ENCODE measurements at places on chromosomes 3 and 15.

GRCh38 chr15:57327985-57328471, 48.3 kb upstream of the CGNL1 start:
- DNase-seq = no peak

DNA sequence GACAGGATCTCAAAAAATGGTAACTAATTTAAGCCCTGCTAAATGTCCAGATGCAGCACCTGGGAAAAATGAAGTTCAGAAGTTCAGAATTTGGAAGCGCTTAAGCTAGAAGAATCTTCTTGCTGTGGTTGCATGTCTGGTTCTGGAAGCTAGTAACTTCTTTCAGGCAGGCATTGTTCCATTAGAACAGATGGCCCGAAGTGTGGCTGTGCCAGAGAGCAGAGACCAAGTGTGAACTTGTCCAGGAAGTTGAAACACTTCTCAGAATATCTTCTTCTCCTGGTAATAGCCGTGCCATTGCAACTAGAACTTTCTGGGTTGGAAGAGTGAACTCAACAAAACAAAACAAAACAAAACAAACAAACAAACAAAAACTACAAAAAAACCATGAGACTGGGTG, 80.0 kb downstream of the MITF start:
- no peak for DNase-seq

- no peak for DNase-seq
Measured at GRCh38 chr3:184822654-184823053, 10.7 kb downstream of the VPS8 start.

DNA sequence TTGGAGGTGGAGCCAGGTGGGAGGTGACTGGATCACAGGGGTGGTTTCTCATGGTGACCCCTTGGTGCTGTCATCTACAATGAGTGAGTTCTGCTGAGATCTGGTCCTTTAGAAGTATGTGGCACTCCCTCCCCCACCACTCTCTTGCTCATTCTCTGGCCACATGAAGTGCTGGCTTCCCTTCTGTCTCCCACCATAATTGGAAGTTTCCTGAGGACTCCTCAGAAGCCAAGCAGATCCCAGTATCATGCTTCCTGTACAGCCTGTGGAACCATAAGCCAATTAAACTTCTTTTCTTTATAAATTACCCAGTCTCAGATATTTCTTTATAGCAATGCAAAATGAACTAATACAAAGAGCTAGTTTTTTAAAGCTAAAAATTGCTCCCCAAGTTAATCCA, 54.7 kb downstream of the SLC41A3 start:
- DNase-seq = no peak

DNA sequence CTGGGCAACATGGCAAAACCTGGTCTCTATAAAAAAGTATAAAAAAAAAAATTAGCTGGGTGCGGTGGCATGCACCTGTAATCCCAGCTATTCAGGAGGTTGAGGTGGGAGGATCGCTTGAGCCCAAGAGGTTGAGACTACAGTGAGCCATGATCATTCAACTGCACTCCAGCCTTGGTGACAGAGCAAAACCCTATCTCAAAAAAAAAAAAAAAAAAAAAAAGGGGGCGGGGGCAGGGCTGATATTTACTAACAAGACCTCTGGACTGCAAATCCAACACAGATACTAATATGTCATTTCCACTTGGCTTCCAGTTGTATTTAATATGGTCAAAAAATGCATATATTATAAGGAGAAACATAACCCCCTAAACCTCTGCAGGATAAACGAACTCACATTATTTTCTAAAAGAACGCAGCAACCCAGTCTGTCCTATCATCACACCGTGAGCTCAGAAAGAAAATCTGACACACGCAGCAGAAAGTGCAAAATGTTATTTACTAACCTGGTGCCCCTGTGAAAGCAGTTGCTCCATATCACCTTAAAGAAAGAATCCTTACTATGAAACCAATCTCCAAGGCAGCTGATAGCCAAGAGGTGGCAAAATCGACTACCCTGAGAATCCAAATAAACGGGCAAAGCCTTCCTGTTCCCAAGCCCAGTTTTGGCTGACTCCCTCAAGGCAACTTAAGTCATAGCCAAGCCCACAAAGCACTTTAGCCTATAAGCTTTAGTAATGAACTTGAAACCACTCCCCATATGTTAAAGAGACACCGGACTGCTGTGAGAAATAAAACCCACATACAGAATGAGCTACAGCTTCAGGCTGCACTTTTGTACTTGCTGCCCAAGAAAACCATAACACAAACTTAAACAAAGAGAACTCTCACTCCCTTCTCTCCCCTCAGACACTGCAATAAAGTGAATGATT, 39.3 kb downstream of the PLD1 start:
- DNase-seq = no peak

- DNase-seq = no peak
Measured at GRCh38 chr15:41207687-41208448, 22.7 kb downstream of the EXD1 start.

- no peak for DNase-seq
Measured at GRCh38 chr3:119647843-119648575, 12.4 kb downstream of the POPDC2 start.

DNA sequence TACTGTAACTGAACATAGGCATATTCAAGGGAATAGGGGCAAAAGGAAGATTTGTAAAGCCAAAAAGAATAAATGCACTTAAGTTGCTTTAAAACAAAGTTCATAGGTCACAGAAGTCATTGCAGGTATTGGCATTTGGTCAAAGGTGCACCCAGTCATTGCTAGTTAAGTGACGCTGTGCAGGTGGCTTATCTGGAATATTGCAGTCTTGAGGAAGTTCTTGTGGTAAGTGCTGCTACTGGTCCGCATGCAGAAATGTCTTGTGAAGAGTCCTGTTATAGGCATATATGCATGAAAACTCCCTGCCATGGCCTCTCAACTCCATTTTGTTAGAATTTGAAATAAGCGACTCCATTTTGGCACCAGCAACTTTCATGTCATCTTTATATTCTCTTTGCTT, 293.1 kb downstream of the GBE1 start:
- no peak for DNase-seq

DNA sequence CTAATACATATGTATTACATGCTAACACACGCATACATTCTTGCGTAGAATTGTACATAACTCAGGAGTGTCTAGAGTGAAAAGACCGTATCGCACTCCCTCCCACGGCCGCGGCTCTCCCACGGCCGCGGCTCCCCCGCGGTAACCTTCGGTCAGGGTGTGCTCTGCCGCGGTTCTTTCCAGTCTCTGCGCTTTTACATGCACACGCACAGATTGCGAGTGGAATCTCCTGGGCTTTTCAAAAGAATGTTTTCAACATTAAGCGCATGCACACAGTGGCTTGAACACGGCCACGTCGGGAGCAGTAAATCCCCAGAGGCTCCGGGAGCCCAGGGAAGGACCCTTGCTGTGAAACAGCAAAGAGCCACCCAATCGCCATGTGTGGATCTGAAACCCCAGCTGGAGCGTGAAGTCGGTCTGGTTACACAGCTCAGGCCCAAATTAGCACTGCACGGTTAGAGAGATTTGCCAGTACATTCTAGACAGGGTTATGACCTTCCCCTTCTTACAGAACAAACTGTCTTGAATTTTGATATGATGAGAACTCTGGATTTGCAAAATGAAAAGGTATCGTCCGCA, 805 bp upstream of the RGMA start:
- DNase-seq = no peak

DNA sequence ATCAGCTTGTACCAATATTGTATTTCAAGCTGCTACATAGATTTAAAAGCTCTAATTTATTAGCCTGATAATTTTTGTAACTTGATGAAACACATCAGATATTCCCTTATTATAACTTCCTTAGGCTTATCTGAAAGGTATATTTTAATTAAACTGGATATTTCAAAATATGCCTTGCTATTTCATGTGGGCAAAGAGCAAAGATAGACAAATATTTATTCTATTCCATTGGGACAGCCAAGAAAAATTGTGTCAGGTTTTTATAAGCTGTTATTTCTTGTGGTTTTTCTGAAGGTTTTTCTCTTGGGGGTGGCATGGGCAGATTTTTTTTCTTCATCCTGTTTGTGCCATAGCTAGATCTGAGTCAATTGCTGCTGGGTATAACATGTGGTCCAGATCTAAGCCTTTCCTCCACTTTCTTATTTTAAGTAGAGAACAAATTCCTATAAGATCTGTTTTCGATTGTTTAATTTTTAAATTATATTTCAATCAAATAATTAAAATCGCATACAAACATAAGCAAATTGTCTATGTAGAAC, 249.5 kb downstream of the NAALADL2 start:
- DNase-seq = no peak

GRCh38 chr3:197498499-197499241, 57.1 kb downstream of the BDH1 start:
- DNase-seq = no peak

GRCh38 chr15:70149667-70150404, 52.1 kb upstream of the TLE3 start:
- no peak for DNase-seq

DNA sequence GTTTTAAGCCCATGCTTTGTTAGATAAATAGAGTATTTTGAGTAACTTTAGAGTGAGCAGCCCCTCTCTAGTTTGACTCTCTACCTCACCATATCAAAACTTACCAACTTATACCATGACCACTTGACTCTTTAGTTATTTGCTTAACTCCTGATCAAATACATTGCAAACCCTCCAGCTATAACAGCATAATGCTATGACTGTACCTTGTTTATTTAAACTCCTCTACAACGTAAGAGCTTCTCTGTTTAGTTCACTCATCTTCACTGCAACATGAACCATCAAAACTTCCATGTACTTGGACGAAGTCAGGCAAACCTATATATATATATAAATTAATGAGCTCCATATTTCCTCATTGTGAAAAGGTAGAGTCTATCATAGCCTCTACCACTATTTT, 218.2 kb downstream of the DPH6 start:
- no peak for DNase-seq

- DNase-seq = no peak
Measured at GRCh38 chr15:80727196-80727595, 32.1 kb downstream of the ABHD17C start.

DNA sequence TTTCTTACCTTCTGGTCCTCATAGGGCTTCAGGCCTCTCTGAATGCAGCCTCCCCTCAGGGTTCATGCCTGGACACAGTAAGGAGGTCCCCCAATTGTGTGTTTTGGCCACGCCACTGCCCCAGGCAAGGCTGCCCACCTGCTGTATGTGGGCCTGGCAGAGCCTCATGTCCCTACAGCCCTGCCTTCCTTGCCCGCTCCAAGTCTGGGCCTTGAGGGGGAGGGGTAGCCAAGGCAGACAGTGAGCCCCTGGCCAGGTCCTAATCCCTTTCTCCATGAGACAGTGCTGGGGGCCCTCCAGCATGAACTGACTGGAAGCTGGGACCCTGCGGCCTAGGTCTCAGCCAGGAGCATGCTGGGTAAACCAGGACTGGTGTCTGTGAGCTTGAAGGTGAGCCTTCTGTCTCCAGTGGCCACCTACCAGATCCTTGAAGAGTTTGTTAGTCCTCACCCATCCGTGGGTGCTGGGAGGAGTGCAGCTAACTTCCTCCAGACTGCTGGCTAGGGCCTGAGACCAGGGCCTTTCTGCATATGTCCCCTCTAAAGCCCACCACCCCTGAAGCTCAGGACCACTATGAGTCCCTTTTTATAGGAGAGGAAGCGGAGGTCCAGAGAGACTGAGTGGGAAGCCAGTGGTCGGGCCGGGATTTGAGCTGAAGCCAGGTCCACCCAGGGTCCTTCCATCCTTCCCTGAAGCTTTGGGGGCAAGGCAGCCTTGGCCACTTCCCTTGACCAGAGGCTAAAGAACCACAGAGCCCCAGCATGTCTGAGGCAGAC, 8.7 kb downstream of the ZBTB47 start:
- DNase-seq = no peak

- DNase-seq = no peak
Measured at GRCh38 chr3:18370672-18371071, 54.5 kb downstream of the SATB1 start.

DNA sequence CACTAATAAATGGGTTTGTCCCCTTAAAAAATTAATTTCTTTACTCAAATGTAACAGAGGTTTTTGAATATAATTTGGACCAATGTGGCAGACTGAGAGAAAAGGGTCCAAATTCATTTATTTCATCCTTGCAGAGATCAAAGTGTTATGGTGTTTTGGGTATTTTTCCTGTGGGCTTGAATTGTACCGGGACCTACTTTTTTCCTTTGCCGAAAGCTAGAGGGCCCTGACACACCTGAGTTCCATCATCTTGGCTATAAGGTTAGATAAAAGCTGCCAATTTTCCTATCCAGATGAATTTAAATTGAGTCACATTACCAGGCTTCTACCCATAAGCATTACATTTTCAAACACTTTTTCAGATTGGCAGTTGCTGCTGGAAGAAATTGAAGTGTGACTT, 908 bp downstream of the CCNB2 start:
- no peak for DNase-seq

- DNase-seq = no peak
Measured at GRCh38 chr3:126316501-126316939, 40.7 kb downstream of the KLF15 start.

GRCh38 chr3:150314248-150315004, 93.7 kb upstream of the TSC22D2 start:
- DNase-seq = no peak

DNA sequence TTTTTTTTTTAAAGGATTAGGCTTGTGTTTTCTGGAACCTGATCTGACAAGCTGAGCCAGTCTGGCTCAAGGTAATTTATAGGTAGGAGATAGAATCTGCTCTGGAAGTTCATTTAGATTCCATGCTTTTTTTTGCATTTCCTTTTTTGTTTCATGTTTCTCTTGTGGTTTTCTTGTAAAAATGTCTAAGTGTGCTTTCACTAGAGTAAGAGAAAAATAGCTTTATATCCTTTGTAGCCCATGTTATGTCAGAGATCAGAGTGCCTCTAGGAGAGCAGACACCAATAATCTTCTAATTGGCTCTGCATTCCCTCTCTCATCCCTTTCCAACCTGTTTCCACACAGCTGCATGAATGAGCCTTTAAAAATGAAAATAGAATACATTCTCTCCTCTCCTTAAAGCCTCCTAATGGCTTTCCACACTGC, 389.8 kb upstream of the KCNMB2 start:
- no peak for DNase-seq

GRCh38 chr3:163368168-163368567, 1710.1 kb downstream of the SI start:
- no peak for DNase-seq

GRCh38 chr3:88589138-88589537, 439.4 kb downstream of the C3orf38 start:
- DNase-seq = no peak

- no peak for DNase-seq
Measured at GRCh38 chr15:56734013-56734635, 815 bp upstream of the ZNF280D start.

GRCh38 chr3:143928541-143929255, 42.9 kb upstream of the DIPK2A start:
- no peak for DNase-seq

- DNase-seq = no peak
Measured at GRCh38 chr3:119350114-119350513, 55.9 kb downstream of the ARHGAP31 start.
